ENCODE measurements at places on chromosomes 12 and 14.
A peak's percentile ranks its signal among the peaks of the same experiment; 100 is the strongest.

DNA sequence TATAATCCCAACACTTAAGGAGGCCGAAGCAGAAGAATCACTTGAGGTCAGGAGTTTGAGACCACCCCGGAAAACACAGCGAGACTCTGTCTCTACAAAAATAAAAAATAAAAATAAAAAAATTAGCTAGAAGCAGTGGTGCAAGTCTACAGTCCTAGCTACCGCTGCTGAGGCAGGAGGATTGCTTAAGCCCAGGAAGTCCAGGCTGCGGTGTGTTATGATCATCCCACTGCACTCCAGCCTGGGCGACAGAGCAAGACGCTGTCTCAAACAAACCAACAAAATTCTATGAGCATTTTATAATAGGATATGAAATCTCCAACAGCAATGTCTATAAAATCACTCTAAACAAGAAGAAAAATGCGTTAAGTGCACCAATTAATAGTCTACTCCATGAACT is 75.3 kb downstream of the PPP1R12A start:
- DNase-seq = peak; percentile 27

DNA sequence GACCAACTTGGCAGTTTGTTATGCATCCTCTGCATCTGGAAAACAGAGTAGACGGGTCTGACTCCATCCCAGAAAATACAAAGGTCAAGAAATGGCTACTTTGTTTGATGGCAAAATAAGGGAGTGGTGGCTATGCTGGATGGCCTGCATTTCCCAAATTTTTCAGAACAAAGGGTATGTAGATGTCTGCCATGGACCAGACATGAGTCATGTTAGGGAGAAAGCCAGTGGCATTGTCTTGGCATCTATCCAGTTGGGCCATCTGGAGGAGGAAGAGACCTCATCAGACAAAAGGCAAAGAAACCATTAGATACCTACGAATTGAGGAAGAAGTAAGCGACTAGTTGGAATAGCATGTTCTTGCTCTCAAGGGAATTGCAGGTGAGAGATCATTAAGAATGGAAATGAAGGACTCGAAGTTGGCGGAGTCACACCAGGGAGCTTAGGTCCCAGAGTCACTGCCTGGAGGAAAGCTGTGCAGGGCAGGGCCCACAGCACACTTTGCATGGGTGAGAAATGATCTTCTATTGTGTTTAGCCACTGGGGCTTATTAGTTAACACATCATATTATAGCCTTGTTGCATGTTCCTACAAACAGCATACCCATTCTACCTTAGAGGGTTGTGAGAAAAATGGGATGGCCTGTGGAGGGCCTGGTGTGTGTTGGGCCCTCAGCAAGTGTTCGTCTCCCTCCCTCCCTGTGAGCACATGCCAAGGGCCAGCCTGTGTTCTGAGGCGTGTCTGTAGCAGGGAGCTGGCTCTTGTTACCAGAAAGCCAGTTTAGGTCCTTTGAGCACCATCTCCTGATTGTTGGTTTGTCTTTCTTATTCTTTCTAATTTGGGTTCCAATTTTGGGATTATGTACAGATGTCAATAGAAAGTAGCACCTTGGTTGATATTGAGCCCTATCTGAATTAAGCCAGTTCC is 119.4 kb downstream of the KTN1 start:
- peak; percentile 63 for DNase-seq

DNA sequence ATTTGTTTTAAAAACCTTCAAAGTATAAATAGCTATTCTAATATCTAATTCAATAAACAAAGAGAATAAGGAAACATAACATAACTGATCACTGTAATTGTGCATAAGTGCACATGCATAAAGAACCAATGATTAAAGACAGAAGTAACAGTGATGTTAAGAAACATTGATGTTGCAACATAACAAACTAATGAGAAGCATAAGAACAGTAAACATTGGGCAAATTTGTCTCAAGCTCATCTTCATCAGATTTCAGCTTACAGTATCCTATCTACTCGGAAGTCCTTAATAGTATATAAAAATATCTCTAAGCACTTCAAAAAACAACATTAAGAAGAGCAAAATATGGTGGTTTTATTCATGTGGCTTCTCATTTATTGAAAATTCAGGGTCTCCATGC is 97.6 kb downstream of the GARIN6 start:
- no peak for DNase-seq

GRCh38 chr12:95440401-95440800 is 33.6 kb upstream of the METAP2 start:
- peak; percentile 74 for DNase-seq

DNA sequence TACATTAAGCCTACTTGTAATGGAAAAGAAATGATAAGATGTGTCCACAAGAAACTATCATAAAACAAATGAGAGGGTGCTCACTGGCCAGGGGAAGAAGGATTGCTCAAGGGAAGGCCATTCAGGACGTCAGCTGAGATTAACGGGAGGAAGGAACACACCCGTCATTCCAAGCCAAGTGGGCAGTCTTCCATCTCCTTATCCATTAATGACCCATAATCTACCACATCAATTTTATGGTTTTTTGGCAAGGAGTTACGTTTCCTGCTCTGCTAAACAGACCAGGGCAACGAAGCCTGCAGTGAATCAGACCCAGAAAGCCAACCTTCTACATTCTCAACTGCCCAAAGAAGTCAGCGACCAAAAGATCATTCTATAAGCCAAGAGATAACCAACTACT is 25.1 kb downstream of the PRKAB1 start:
- DNase-seq = peak; percentile 100

GRCh38 chr14:45252366-45253069 is 484 bp downstream of the MIS18BP1 start:
- DNase-seq = peak; percentile 27

DNA sequence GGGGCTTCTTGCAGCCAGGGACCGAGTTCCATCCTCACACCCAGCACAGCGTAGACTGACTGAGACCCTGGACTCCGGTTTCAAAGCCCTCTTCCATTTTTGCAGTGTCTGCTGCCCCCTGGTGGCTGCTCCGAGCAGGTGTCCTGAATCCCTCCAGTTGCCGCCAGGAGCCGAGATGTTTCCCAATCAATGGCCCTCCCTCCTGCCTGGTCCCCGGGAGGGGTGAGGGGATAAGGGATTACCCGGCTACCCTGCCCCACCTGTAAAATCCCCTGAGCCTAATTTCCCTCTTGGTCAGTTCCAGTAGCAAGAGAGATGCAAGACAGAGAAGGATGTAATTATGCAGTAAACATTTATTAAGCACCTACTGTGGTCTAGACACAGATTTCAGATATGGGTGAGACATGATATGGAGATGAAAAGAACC is 55.0 kb downstream of the PHETA1 start:
- DNase-seq = peak; percentile 51

DNA sequence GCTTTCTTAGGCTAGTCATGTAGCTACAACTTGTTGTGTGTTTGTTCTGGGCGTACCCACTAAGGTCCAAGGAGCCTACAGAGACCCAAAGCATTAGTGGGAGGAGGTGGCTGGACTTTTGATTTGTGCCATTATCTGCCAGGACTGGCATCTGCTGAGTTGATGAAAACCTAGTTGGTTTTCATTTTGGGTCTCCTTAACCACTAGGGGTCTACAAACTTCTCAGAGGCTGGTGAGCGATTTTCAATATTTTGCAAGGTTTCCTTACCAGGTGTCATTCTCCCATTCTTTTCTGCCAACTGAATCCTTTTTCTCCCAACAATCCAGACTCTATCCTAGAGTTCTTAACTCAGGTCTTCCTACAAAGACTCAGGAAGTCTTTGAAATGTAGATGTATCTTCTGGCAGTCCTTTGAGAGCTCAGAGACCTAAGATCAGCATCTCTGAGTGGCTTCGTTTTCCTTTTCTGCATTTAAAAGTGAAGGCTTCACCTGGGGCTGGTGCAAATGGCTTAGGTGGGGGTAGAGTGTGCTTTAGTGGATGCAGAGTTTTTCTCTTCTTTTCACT is 150.0 kb upstream of the RMST start:
- no peak for DNase-seq

DNA sequence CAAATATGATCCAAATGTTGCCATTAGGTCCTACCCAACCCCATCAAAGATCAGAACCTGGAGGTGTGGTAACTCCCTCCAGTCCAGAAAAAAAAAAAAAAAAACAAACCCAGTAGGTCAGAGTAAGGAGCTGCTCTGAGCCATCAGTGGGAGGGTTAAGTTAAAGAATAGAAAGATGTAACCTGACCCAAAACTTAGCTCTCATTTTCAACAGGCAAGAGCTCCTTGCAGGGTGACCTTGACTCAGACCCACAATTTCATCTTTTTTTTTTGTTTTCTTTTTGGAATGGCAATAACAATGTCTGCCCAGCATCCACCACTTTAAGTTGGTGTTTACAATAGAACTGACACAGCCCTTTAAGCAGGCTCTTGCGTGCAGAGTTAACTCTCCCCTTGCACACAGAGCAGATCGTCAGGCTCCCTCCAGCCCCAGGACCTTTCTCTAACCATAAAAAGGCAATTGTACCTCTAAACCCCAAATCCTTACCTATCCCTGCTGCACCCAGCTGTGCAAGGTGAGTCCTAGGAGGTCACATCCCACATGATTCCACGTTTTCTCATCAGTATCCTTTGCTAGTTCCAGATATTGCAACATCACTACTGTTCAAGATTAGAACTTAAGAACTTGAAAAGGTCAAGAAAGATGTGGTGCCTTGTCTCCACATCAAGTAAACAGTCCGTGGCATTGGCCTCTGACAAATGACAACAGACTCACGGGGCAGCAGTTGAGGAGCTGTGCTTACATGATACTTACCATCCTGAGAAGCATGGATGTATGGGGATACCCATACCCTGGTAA is 178.6 kb upstream of the EEA1 start:
- DNase-seq = peak; percentile 62

GRCh38 chr14:23009939-23010726 is at the start of gene C14orf93:
C14orf93 (minus strand) TSS chr14:23010143; CDS start chr14:22999023, 11,120 bp downstream.
- peak; percentile 44 for DNase-seq

DNA sequence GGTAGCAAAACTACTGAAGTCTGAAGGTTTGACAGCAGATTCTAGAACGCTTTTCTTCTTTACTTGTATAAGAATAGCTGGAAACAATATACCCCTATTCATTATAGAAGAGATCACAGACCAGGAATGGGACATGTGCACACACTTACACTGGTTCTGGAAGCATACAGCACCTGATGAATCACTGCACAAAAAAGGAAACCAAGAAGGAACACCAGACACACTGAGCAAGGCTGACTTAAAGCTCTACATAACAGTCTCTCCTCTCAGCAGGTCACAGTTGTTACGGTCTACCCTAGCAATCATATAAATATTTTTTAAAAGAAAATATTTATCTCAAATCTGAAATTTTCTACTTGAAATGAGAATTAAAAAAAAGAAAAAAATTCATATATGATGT is 13.5 kb downstream of the ATP2B1 start:
- peak; percentile 65 for DNase-seq

DNA sequence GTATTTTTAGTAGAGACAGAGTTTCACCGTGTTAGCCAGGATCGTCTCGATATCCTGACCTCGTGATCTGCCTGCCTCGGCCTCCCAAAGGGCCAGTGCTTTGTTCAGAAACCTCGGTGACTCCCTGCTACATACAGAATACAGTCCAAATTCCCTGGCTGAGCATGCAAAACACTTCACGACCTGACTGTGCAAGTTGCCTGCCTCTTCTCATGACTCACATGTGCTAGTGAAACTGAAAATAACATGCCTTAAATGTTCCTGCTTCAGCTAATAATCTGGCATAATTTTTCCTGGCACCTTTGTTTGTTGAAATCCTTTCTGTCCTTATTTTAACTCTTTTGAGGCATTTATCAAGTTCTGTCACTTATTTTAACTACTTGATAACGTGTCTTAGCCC is 8.2 kb downstream of the DMAC2L start:
- peak; percentile 75 for DNase-seq

Data from amniotic epithelial cell (primary cell).